ENCODE measurements at places on chromosomes 11 and 22.

DNA sequence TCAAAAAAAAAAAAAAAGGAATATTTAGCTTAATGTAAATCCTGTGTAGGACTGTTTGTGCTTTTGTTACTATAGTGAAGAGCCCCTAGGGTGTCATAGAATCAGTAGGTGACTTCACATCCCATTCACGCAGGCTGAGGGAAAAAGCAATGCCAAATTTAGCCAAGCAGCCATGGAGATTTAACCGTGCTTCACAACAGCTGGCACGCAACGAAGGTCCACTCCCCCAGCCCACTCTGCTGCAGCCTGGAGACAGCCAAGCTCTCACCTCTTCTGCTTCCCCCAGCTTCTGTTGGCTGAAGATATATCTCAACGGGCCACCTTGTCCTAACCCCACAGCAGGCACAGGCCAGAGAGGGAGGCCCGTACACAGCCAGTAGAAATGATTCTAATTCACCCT is 78.8 kb upstream of the BID start:
- no peak for DNase-seq

GRCh38 chr11:32983506-32983905 is 32.2 kb upstream of the DEPDC7 start:
- DNase-seq, result no peak

DNA sequence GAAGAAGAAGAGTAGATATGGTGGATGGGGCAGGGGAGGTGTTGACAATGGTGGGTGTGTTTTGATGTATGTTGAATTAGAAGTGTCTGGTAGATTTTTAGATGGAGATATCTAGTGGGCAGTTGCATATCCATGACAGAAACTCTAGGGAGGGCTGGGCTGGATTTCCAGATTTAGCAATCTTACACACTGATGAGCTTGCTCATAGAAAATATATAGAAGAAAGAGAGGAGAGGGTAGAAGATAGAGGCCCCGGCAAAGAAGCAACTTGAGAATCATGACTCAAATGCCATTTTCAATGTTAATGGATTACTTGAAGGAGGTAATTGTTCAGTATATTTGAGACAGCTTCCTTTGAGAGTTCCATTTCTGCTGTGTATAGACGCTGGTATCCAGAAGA is 8.2 kb downstream of the REXO2 start:
- DNase-seq, result no peak

- no peak for DNase-seq
Observed at GRCh38 chr11:120527111-120527761, 15.7 kb downstream of the GRIK4 start.

- DNase-seq, result no peak
Observed at GRCh38 chr22:38031491-38031890, 25.7 kb upstream of the PICK1 start.

GRCh38 chr22:23075525-23076216 is 5.4 kb downstream of the GNAZ start:
- no peak for DNase-seq

All from GM19239 (cell line).